ENCODE measurements at places on chromosomes 6 and 20.

DNA sequence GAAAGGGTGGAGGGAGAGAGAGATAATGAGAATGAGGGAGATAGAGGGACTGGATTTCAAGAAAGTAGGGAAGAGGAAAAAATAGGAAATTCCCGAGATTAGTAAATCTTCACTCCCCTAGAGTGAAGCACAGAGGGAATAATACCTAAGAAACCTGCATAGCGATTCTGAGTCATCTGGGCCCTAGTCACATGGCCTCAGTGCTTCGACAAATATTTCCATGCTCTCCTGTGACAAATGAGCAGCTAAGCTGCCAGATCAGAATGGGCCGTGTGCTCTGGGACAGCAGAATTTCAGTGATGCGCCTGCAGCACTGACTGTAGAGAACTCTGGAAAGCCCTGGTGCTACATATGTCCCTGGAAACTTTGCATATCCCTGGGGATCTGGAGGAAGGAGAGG is 48.6 kb upstream of the GRIK2 start:
- no peak for DNase-seq

GRCh38 chr6:5501837-5502236 is 240.5 kb downstream of the FARS2 start:
- DNase-seq: no peak

GRCh38 chr6:168116438-168116974 is 37.5 kb upstream of the FRMD1 start:
- DNase-seq: no peak

- peak; percentile 89 for DNase-seq
Measured at GRCh38 chr6:155201461-155202226, 62.2 kb upstream of the CLDN20 start.

DNA sequence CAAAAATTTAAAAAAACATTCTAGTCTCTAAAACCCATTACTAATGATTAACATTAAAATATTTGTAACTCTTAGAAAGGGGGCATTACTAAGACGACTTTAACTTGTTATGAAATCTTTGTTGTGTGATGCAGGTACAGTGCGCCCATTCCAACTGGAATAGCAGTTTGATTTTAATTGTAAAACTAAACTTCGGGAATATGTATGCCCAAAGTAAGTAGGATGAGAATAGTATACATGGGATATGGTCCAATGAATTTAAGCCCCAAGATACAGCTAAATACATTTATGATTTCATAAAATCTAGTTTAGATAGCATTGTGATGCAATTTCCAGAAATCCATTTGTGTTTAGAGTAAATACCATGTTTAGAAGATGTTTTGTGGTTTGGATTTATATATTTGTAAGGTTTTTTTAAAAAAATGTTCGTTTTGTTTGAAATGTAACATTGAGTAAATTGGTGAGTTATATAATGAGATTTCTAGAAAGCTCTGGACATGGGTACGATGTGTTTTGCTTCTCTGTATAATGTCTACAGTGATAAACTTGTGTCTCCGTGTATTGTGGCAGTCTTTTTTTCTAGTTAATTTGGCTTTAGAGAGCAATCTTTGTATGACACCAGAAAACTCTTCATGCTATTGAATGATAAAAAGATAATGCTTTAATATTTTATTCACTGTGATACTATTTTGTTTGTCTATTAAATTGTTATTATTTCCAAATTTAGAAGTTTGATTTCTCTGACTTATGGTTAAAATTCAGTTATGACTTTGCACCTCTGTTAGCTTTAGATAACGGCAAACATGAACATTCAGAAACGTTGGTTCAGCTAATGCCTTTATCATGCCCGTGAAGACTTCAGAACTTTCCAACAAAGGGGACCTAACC is 54.8 kb downstream of the RNF182 start:
- no peak for DNase-seq

All from choroid plexus epithelial cell (primary cell).